ENCODE measurements at places on chromosomes 12 and 14.

- no peak for DNase-seq
These were observed 960.3 kb upstream of the TMEM132C start for GRCh38 chr12:127306604-127307215.

GRCh38 chr12:108457734-108458361 lies 57.2 kb upstream of the FICD start:
- no peak for DNase-seq

DNA sequence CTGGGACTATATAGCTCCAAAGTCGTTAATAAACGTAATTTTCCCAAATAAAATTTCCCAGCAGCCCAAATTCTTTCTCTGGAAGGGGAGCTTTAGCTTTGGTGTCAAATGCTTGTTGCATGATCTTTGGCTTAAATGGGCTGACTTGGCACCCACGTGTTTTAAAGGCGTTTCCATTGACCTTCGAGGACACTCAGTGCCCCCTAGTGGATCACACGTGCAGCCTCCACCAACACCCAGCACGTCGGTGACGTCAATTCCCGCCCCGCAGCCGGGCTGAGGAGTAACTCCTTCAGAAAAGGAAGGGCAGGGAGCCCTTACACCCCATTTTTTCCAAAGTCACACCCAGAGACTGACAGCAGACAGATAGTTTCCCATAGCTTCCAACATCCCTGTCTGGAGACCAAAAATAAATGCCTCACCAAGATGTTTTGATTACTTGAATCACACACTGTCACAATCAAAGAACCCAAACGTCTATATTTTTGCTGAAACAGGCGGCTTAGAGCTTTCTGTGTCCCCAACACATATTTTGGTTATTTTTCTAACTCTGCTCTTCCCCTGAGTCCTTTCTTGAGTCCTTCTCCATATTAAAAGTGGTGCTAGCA lies 707.9 kb downstream of the AACS start:
- no peak for DNase-seq

DNA sequence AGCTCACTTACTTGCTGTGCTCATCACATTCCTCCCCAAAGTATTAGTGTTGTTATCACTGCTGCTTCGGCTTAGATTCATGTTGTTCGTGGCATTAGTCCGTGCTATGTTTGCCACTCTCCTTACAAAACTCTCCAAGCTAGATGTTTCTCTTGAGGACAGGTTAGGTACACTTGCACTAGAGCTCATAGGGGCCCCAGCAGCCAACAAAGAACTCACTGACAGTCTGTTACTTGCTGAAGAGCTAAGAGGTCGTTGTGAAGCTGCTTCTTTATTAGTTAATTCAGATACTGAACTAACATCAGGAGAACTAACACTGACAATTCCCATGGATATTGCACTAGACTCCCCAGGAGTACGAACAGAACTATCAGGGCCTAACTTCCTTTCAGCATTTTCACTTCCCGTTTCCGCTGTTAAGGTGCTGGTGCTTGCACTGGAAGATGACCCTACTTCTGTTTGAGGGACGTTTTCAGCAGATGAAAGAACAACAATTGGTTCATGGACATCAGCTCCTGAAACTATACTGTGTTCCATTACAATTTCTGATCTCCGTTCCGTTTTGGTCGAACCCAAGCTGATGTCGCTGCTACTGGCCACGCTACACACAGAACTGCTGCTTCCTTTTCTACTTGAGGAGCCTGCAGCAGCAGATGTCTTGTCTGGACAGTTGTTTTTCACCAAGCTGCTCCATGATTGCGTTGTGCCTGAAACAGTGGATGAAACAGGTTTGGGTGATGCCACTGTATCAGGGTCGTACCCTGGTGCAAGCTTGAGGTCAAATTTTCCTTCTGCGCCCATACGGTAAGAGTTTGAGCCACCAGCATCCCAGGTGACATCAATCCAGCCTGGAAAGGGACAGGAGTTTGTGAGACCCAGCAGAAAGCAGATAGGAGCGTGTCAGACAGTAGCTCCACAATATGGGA lies 78.7 kb downstream of the HECTD1 start:
- no peak for DNase-seq

GRCh38 chr12:26786865-26787514 lies 46.0 kb downstream of the ITPR2 start:
- no peak for DNase-seq

DNA sequence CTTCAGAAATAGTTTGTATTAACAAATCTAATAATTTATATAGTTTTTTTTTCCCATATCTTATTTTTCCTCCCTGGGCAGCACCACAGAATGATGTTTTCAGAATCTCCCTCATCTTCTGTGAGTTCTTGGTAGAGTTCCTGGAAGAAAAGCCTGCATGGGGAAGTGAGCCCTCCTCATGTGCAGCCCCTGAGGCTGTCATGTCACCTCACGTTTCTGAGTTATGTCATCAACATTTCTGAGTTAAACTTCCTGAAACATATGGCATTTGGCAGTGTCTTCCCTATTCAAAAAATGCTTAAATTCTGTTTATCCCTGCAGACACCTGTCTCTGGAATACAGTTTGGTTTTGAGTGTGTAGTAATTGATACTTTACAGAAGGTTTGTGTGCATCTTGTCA lies 979.0 kb downstream of the TMEM121 start:
- no peak for DNase-seq

GRCh38 chr12:51521554-51522276 lies 69.3 kb upstream of the SCN8A start:
- DNase-seq, result no peak

DNA sequence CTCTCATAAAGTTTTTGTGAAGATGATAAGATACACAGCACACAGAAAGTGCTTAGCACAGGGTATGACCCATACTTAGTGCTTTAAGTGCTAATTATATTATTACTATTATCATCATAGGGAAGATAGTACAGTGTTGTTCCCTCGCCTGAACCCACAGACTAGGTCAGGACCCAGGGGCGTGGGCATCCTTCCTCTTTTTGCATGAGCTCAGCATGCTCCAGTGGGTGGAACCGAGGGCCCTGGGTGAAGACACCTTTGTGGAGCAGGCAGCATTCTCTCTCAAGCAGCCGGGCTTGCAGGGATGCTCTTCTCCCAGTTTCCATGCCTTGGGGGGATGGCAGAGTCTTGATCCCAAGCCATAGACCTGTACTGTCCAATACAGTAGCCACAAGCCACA lies 34.8 kb downstream of the CRACR2A start:
- DNase-seq, result no peak

DNA sequence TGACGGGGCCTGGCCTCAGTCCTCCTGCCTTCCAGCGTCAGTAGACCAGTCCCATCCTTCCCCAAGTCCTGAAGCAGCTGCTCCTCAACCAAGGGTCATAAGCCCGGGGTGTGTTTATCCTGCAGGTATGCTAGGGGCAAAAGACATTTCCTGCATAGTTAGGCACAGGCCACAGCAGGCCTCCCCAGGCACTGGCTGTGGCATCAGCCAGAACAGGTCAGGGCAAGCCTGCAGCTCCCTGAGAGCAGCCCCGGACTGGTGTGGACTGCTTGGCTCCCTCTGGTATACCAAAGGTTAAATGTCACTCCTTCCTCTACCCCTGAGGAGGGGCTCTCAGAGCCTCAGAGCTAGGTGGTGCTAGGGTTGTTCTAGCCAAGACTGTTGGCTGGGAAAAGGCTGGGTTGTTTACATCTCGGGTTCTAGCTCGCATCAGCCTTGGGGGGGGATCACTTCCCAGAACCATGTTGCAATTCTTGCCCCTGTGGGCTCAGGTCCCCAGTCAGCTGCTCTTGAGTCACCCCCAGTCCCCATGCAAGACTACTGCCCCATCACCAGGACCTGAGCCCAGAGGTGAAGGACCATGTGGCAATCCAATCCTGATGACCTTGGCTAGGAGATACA lies 2.9 kb downstream of the MMP14 start:
- DNase-seq, result no peak

- DNase-seq, result no peak
These were observed 50.4 kb downstream of the TBX5 start for GRCh38 chr12:114355389-114356088.

GRCh38 chr12:121238086-121238485 lies 28.2 kb downstream of the P2RX4 start:
- no peak for DNase-seq

DNA sequence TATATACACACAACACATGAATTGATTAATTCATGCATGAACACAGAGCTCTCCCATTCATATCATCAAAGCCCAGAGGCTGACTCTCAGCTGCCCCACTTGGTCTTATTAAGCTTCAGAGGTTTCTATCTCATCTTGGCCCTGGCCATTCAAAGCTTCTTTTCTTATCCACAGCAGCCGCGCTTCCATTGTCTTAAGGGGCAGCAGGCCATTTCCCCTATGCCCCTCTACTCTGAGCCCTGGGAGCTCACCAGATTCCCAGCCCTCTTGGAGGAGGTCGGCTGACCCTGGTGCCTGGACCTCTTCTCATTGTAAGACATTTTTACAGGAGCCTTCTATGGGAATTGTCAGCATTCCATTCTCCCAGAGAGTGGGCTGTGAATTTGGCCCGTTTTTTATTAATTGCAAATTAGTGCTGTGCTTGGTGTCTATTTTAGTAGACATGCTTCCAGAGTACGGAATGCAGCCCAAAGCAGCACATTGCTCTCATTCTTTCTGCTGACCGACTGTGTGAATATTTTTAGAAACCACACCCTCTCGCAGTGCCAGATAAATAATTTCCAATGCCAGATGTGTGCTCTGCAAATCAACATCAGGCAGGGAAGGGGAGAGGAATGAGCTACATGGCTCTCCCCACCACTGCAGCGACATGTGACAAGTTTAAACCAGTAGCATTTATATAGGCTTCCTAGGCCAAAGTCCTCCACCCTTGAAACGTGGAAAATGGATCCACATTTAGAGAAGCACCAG lies 58.5 kb downstream of the NUAK1 start:
- no peak for DNase-seq

- no peak for DNase-seq
These were observed 26.4 kb upstream of the SLC7A8 start for GRCh38 chr14:23209651-23210423.

DNA sequence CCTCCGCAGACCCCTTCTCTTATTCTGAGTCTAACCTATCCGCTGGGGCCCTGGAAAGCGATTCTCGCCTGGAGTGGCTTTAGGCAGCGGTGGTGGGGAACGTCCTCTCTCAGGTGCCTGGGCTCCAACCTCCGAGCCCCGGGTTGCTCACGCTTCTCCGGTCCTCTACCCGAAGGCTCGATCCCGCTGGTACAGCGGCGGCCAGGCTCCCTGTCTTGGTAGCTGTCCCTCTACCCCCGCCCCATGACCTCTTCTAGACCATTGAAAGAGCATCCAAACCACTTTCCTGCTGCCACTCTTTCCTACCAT lies 505 bp upstream of the HEBP1 start:
- no peak for DNase-seq

GRCh38 chr14:50726372-50727107 lies 58.4 kb upstream of the SAV1 start:
- DNase-seq, result no peak

GRCh38 chr12:98595243-98595988 lies 1.9 kb downstream of the SLC25A3 start:
- DNase-seq, result no peak

DNA sequence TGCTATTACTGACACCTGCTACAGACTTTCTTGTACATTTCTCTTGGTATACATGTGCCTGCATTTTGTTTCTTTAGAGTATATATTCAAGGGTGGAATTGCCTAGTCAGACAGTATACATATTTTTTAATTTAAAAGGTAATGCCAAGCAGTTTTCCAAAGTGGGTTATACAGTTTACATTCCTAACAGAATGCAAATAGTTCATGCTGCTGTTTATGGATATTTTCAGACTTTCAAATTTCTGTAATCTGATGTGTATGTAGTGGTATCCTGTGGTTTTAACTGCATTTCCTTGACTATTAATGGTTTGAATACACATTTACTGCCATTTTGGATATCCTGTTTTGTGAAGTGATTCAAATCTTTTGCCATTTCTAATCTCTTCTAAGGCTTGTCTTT lies 55.5 kb upstream of the VCPKMT start:
- DNase-seq, result no peak

DNA sequence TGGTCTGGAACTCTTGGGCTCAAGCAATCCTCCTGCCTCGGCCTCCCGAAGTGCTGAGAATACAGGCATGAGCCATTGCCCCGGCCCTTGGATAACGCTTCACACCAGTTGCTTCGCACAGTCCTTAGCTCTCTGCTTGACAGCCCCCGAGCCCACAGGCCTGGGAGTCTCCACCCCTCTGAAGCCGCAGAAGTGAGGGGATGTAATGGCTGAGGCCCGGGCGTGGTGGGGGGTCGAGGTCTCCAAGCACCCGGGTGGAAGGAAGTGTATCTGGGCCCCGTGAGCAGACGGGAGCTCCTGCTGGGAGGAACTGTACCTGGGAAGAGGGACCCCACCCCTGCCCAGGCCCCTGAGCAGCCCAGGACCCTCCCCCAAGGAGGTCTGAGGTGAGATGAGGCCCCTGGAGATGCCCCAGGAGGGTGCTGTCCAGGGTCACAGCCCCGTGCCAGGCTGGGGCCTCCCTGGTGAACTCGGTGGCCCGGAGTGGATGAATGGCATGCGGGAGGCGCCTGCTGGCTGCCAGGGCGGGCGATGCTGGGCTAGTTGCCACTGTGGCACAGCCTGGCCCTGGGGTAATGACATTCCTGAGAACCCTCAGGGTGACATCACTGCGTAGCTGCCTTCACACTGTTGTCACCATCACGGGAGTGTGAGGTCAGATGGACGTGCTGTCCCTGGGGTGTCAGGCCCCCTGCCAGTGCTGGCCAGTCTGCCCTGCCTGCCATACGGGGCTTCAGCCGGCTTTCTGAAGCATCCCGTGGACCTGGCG lies 48.9 kb downstream of the KIF26A start:
- no peak for DNase-seq

DNA sequence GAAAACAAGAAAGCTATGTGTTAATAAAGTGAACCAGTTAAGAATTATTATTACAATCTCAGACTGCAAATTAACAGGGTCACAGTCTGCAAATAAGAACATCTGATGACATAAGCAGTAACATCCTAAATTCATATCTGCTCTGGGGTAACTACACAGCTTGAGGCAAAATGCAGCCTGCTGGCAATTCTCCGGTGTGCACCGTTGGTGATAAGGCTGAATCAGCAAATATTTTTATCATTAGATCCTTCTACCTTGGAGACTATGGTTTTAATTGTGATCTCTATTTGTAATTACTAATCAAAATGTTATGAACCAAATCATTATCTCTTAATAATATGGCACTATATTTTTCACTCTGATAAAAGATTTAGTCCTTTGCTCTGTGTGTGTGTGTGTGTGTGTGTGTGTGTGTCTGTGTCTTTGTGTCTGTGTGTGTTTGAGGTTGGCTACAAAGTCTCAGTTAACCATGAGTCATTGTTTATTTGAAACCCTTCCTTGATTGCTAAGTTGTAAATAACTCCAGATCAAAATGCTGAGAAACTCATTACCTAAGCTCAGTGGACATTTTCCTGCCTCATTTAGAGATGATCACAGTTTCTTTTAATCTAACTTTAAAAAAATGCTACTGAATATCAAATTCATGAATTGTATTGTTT lies 442.6 kb downstream of the GXYLT1 start:
- DNase-seq, result no peak

GRCh38 chr14:68423686-68424085 lies 369.2 kb downstream of the ZFP36L1 start:
- DNase-seq, result no peak

- DNase-seq, result no peak
These were observed 230.5 kb upstream of the EGLN3 start for GRCh38 chr14:34181338-34181737.
